ENCODE measurements at places on chromosomes 1 and 21.
A peak's percentile ranks its signal among the peaks of the same experiment; 100 is the strongest.

DNA sequence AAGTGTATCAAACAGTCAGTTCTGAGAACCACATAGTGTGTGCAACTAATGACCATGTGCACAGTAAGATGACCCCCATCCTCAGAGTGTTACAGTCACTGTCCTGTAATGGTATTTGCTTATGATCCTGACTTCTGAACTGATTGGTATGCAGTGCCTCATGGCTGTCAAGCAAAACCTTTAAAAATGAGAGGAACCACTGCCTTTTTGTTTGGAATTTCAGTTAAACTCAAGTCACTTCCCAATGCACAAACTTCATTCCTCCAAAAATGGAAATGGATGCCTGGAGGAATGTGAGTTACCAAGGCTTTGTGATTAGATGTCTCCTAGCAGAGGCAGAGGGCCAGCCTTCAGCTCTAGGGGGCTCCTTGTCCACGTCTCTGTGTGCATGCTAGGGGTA, 10.5 kb downstream of the C1orf198 start:
- no peak overlapping the region for H3K4me3 ChIP-seq
- no peaks in the 10 kb centered on the region for H3K27me3 ChIP-seq
- no peaks in the 10 kb centered on the region for H3K36me3 ChIP-seq

DNA sequence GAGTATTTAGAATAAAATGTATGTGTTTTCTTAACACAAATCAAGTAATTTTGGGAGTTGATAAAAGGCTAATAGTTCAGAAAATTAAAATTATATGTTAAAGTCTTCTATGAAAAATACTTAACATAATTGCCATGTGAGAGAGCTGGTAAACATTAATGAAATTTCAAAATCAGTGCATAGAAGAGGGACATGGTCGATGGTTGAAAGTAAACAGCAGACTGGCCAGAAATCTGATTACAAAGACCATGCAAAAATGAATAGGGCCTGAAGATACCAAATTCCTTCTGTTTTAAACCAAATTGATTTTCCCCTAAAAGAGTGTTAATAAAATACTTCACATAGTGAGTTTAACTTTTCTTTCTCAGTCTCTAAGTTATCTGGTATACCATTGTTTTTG, 128.3 kb downstream of the GABPA start:
- H3K4me1 ChIP-seq: peaks cover under 1% of the 10 kb centered on the region
- no peak for DNase-seq
- H3K27ac ChIP-seq: no peak overlapping the region
- no peaks in the 10 kb centered on the region for H3K36me3 ChIP-seq

DNA sequence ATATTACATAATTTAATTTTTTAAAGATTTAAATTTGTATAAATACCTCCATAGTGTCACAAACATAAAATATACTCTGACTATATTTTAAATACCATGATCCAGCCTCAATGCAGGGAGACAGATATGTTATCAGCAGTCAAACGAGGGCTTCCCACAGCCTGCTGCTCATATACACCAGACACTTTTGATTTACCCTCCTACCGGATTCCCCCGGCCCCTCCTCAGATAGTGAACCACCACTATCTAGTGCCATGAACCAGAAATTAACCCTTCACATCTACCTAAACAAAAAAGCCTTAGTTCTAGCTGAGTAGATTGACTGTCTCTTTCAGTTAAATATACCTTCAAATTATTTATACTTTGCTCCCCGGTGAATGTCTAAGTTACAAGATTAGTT, 52.4 kb upstream of the C1orf53 start:
- no peaks in the 10 kb centered on the region for H3K4me1 ChIP-seq
- no peaks in the 10 kb centered on the region for H3K27me3 ChIP-seq
- H3K36me3 ChIP-seq: no peaks in the 10 kb centered on the region
- DNase-seq: no peak

- no peaks in the 10 kb centered on the region for H3K4me1 ChIP-seq
- H3K27me3 ChIP-seq: no peaks in the 10 kb centered on the region
- H3K36me3 ChIP-seq: no peaks in the 10 kb centered on the region
- DNase-seq: no peak
Observed at GRCh38 chr1:118940957-118941356, 47.2 kb downstream of the TBX15 start.

GRCh38 chr21:32413015-32413504, 554 bp downstream of the EVA1C start:
- no peaks in the 10 kb centered on the region for H3K27me3 ChIP-seq
- DNase-seq: peak; percentile 82
- H3K27ac ChIP-seq: peak overlapping the region; percentile 94
- peak overlapping the region; percentile 61 for H3K4me3 ChIP-seq

DNA sequence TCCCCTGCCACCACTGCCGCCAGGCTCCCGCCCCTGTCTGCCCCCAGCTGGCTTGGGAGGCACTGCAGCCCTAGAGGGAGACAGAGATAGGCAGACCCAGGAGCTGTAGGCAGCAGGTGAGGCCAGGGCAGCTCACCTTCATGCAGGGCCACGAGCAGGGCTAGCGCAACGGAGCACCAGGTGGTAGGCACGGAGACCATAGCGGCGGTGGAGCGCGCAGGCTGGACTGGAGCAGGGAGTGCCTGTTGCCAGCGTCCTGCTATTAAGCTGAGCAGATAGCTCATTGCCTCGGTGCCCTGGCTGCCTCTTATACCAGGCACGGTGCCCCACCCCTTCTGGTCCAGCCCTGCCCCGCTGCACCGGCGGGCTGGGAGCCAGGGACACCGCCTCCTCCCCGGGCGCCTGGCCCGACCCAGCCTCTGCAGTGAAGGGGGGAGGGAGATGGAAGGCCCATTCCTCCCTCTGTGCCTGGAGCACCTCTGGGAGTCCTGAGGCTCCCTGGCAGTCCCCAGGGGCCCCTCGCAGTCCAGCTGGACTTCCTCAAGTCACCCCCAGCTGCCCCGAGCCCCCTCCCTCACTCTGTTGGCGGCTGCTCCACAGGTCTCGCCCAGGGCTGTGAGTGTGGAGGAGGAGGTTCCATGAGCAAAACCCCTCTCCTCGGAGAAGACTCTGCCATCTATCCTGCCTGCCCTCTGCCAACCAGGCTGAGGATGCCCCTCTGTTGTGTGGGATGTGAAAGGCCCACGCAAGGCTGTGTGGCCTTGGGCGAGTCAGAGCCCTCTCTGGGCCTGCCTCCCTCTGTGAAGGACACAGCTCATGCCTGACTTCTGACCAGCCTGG, at the start of gene EDN2:
EDN2 (minus strand) TSS at position 282 of the 840 bp plus-strand sequence; CDS start at position 200, 82 bp downstream.
- H3K4me1 ChIP-seq: peaks cover 33% of the 10 kb centered on the region
- DNase-seq: peak; percentile 74
- no peak within 1 kb of the TSS for H3K27ac ChIP-seq
- H3K4me3 ChIP-seq: no peak within 1 kb of the TSS
- H3K27me3 ChIP-seq: no peaks in the 10 kb centered on the region

- no peaks in the 10 kb centered on the region for H3K36me3 ChIP-seq
- DNase-seq: no peak
Observed at GRCh38 chr1:246567646-246568235, 1.5 kb downstream of the CNST start.

DNA sequence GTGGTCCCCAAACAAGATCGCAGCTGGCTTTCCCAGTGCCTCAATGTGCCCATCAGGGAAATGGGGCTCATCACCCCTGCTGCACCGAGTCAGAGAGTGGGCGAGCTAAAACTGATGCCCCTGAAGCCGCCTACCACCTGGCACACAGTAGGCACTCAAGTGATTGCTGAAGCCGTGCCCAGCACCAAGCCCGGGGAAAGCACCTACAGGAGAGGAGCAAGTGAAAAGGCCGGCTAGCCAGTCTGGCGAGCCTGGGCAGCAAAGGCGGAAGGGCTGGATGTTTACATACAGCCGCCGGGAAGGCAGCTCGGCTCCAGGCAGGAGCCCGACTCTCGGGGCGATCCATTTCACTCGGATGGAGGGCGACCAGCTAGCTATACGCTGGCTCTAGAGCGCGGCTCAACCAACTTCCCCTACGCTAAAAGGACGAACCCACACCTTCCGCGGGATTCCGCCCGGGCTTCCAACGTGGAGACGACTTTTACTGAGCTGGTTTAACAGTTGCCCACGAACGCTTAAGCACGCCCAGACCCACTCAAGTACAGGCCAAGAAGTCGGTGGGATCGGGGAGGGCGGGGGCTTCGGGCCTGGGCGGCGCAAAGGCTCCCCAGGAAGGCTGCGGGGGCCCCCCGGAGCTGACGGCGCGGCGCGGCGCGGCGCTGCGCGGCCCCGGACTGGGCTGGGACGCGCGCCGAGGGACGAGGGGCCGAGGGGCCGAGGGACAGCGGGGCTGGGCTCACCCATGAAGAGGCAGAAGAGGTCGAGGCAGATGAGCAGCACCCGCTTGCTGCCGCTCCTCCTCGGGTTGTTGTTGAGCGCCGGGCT, 1.0 kb downstream of the PLPP3 start:
- no peaks in the 10 kb centered on the region for H3K36me3 ChIP-seq
- peaks cover 9% of the 10 kb centered on the region for H3K4me1 ChIP-seq
- H3K27me3 ChIP-seq: no peaks in the 10 kb centered on the region
- peak overlapping the region; percentile 97 for H3K4me3 ChIP-seq

DNA sequence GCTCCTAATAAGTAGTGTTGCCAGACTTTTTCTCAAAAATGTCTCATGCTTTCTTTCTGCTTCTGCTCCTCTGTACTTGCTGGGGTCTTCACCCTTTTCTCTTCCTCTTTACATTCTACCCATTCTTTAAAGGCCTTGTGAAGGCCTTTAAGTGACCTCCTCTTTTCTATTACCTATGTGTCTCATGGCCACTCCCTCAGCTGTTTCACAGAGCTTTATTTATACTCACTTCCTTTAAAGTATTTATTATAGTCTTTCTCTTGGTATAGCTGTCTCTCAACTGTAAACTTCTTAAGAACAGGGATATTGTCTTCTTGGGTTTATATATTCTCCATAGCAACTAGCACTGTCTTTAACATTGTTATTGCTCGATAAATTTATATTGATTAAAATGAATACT, 792 bp downstream of the GOLPH3L start:
- no peaks in the 10 kb centered on the region for H3K4me1 ChIP-seq
- DNase-seq: no peak

DNA sequence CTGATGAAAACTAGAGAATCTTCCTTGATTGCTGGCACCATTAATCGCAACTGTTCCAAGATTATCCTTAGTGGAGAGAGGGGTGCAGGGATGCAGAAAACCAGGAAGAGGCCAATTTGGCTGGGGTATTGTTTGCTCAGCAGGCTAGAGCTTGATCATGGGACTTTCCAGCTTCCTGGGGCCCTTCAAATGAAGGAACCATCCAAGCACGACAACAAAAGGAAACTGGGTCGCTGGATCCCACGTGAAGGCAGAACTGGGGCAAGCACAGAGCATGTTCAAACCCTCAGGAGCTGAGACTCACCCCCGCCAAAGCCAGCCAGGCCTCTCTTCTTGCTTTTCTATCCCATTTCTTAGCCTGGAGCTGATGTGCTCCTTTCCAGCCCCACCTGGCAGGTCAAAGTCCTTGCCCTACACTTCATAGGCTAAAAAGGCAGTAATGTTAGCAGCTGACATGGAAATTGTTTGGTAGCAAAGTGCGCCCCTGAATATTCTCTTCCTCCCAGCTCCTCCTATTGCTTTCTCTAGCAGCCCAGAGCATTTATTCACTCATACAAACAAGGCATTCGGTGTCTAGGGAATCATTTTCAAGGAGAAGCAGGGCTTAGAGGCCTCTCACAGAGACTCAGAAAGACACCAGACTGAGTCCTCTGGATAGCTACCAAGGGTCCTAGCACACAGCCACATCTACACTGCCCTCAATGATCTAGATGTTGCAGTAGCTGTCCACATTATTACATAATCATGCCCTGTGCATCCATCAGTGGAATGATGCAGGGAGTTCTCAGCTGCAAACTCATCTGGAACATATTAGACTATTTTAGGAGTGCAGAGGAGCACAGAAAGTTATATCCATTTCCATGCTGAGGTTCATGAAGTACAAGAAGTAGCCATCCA, 11.5 kb downstream of the KCNA2 start:
- peaks cover 2% of the 10 kb centered on the region for H3K27me3 ChIP-seq
- peak; percentile 7 for DNase-seq
- H3K36me3 ChIP-seq: no peaks in the 10 kb centered on the region
- no peaks in the 10 kb centered on the region for H3K4me1 ChIP-seq
- H3K4me3 ChIP-seq: no peak overlapping the region

DNA sequence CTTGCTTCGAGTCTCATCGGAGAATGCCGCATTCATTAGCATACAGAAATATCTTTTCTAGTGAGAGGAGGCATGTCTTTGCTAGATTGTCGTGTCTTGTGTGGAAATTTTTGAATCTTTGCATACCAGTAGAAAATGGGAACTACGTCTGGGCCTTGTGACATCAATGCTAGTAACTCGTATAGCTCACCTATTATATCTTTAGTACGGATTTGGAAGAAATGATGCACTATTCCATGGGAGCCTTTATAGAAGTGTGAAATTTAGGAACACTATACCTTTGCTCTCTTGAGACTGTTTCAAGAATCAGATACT, 835 bp downstream of the UHMK1 start:
- H3K4me3 ChIP-seq: peak overlapping the region; percentile 94
- no peaks in the 10 kb centered on the region for H3K36me3 ChIP-seq
- peak; percentile 22 for DNase-seq
- no peak overlapping the region for H3K27ac ChIP-seq
- no peaks in the 10 kb centered on the region for H3K4me1 ChIP-seq

GRCh38 chr21:45401054-45401518, 3.9 kb upstream of the COL18A1 start:
- DNase-seq: no peak
- peaks cover 4% of the 10 kb centered on the region for H3K4me1 ChIP-seq
- no peaks in the 10 kb centered on the region for H3K27me3 ChIP-seq
- no peak overlapping the region for H3K27ac ChIP-seq
- no peak overlapping the region for H3K4me3 ChIP-seq
- no peaks in the 10 kb centered on the region for H3K36me3 ChIP-seq

GRCh38 chr21:30646904-30647414, 4.3 kb downstream of the KRTAP20-3 start:
- H3K27ac ChIP-seq: no peak overlapping the region
- H3K4me3 ChIP-seq: no peak overlapping the region
- no peaks in the 10 kb centered on the region for H3K4me1 ChIP-seq
- DNase-seq: no peak
- H3K27me3 ChIP-seq: no peaks in the 10 kb centered on the region
- no peaks in the 10 kb centered on the region for H3K36me3 ChIP-seq

DNA sequence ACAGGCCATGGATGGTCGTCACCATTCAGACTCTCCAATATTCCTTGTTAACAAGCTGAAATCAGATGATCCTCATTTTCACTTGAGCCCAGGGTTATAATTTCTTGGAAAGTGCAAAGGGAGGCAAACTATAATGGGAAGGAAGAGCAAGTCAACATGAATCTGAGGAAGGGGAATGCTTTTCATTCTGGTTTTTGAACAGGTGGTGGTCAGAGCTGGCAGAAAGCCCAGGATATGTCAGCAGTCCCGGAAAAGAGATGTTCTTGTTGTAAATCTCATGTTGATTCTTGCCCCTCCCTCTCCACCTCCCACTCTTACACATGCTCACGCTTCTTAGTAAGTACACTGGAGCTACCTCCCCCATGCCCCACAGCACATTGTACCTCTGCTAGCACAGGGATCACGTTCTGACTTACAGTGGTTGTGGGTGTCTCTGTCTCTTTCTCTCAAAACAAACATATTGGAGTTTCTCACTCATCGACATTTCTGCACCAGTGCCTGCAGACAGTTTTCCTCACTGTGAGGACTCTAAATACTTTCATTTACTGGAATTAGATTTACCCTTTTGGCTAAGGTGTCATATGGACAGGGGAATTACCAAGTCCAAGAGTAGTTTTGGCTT, 77.6 kb downstream of the XCL2 start:
- H3K36me3 ChIP-seq: no peaks in the 10 kb centered on the region
- H3K27me3 ChIP-seq: no peaks in the 10 kb centered on the region
- H3K27ac ChIP-seq: no peak overlapping the region
- no peak overlapping the region for H3K4me3 ChIP-seq
- DNase-seq: peak; percentile 94
